LNCaP clone FGC (cell line): ENCODE measurements at places on chromosomes 3 and 15.

GRCh38 chr3:16373341-16373946 lies 108.4 kb downstream of the OXNAD1 start:
- DNase-seq = no peak

- DNase-seq = no peak
Observed at GRCh38 chr3:191470545-191470944, 9.6 kb downstream of the PYDC2 start.

DNA sequence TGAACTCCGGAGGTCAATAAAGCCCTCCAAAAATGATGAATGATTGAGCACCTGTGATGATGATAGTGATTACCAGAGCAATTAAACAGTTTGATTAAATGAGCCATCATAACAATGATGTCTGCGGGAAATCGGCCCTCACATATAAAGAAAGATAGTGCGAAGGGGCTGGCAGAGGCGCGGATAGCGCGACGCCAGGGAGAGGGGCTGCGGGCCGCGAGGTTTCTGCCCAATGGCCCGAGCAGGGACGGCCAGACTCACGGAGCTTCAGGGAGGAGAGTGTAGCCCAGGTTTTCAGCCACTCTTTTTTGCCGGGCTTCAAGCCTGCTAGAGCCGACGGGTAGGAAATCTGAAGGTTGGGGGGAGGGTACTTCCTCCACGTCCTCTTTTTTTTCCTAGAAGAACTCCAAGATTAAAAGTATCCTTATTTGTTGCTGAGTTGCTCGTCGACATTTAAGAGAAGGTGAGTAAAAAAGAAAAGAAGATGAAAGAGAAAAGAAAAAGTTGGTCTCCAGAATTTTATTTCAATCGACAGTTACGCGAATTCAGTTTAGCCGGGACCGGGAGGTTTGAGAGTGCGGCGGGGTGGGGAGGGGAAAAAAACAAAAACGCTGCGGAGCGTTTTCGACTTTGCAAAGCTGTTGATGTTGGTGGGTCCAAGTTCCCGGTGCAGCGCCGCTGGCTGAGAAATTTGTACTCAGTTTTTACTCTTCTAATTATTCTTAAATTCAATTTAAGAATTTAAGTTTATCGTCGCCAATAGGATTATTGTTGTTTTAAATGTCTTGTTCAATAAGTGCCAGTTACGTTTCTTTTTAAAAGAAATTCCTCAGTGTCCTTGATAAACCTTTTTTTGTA lies 2.2 kb upstream of the MEIS2 start:
- DNase-seq = no peak

GRCh38 chr3:125278155-125278554 lies 65.6 kb upstream of the SLC12A8 start:
- no peak for DNase-seq

DNA sequence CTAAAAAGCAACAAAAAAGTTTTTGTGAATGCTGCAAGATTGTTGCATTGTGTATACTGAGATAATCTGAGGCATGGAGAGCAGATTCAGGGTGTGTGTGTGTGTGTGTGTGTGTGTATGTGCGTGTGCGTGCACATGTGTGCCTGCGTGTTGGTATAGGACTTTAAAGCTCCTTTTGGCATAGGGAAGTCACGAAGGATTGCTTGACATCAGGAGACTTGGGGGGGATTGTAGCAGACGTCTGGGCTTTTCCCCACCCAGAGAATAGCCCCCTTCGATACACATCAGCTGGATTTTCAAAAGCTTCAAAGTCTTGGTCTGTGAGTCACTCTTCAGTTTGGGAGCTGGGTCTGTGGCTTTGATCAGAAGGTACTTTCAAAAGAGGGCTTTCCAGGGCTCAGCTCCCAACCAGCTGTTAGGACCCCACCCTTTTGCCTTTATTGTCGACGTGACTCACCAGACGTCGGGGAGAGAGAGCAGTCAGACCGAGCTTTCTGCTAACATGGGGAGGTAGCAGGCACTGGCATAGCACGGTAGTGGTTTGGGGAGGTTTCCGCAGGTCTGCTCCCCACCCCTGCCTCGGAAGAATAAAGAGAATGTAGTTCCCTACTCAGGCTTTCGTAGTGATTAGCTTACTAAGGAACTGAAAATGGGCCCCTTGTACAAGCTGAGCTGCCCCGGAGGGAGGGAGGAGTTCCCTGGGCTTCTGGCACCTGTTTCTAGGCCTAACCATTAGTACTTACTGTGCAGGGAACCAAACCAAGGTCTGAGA lies 4.7 kb downstream of the BHLHE40 start:
- DNase-seq = no peak

- no peak for DNase-seq
Observed at GRCh38 chr3:56314842-56315241, 153.4 kb downstream of the ERC2 start.

GRCh38 chr3:183953471-183954070 lies 64.1 kb downstream of the ABCC5 start:
- no peak for DNase-seq

DNA sequence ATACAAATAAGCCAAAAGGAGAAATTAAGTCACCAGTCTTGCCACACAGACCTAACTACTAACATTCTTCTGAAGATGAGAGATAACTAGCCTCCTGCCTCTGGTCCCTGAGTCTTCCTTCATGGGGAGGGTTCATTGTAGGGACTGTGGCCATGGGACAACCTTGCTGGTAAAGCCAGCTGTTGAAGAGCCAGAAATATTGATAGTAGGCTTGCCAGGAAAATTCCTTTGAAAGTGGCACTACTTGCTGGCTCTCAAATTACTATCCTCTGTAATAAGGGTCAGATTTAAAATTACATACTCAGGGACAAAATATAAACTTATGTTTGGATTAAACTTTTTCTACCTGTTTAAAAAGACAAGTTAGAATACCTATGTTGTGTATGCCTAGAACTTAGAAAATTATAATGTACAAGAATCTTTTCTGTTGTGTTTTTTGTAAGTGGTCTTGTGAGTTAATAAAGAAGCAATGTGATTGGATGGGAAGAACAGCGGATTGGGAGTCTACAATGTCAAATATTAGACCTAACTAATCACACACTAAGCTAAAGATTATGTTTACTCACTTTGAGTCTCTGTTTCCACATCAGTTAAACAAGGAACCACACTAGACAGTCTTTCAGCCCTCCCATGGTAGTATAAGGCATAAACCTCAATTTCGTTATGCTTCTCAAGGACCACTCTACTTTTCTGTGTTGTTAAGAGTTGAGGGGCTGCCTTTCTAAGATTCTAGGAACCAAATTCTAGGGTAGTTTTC lies 60.0 kb upstream of the TRIM71 start:
- DNase-seq = no peak

- no peak for DNase-seq
Observed at GRCh38 chr15:60936186-60936585, 292.9 kb downstream of the RORA start.

GRCh38 chr3:124492824-124493223 lies 237.4 kb upstream of the UMPS start:
- DNase-seq = peak; percentile 56

- no peak for DNase-seq
Observed at GRCh38 chr15:36896949-36897348, 203.4 kb downstream of the MEIS2 start.

DNA sequence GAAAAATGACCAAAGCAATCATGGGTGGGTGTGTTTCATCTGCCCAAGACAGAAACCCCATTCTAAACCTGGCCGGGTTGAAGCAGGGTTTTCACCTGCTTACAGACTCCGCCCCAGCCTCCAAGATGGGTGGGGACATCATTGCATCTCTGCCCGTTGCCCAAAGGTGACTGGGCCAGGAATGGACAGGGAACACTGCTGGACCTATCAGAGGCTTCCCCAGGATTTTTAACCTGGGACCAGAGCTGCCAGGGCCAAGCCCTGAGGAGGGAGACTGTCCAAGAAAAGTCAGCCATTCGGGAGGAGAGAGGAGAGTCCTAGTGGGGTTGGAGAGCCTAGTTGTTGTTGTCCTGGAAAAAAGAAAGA lies 109.7 kb upstream of the ALDH1A3 start:
- DNase-seq = no peak
